ENCODE measurements at places on chromosomes 7 and 10.

- no peak for DNase-seq
These were observed 592.7 kb downstream of the NXPH1 start for GRCh38 chr7:9026121-9026520.

- DNase-seq, result no peak
These were observed 175.3 kb upstream of the RHEB start for GRCh38 chr7:151694828-151695580.

- no peak for DNase-seq
These were observed 23.1 kb downstream of the MYPN start for GRCh38 chr10:68132391-68132790.

GRCh38 chr7:94297397-94297838 is 97.3 kb upstream of the COL1A2 start:
- no peak for DNase-seq

DNA sequence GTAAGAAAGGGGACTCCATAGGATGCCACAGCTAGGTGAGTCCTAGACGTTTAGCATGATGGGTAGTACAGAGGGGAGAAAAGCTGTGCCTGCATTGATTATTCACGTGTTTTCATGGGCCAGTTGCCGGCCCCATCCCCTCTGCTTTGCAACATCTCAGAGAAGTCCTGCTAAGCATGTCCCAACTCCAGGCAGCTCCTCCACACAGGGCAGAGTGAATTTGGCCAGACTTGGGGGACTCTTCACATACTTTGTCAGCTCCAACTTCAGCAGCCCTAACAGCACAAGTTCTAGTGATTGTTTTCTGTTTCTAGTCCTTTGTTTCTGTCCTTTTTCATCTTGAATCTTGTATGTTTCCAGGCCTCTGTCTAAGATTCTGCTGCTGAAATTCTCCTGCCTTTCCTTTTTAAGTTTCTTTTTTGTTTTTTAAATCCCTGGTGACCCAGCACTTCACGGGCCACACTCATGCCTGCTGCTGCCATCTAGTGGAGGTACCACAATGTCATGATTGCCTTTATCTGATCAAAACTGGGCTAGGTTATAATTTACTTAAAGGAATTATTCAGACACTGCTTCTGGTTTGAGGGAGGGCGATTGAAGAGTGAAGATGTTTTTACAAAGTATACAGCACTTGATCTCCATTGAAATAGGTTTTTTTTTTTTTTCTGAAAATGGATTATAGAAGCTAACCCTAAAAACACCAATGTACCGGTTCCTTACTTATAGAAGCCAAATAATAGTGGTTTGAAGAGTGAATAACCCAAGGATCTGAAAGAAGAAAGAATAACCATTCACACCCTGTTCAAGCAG is 276.9 kb downstream of the CSTF2T start:
- DNase-seq, result no peak

DNA sequence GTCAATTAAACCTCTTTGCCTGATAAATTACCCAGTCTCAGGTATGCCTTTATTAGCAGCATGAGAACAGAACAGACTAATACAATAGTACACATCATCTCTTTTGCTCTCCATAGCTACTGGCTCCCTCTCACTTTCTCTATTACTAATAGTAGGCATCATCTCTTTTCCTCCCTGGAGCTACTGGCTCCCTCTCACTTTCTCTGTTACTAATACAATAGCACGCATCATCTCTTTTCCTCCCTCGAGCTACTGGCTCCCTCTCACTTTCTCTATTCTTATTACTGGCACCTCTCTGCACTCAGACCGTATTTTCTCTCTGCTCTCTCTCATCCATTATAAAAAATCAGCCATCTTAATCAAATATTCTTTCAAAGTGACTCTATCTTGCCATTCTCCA is 37.1 kb downstream of the SLC25A13 start:
- no peak for DNase-seq

DNA sequence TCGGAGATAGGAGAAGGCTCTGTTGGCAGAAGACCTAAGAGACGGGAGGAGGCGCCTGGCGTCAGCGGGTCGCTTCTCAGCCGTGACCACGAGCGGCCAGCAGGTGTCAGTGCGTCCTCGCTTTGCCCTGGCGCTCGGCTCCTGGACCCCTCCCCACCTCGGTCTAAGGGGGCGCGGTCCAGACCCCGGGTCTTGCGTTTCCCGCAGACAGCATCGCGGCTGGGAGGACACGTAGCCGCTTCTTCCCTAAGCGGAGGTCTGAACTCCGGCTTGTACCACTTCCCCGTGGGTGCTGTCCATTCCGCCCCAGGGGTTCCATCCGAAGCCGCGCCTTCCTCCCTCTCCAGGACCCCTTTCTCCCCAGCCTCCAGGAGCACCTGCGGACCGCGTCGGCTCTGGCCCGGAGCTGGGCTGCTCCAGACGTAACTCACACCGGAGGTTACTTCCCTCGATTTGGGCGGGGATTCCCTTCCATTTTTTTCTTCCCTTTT is 593 bp upstream of the ADRA2A start:
- DNase-seq, result peak; percentile 16

GRCh38 chr7:148241700-148242293 is 348.8 kb upstream of the C7orf33 start:
- DNase-seq, result no peak

DNA sequence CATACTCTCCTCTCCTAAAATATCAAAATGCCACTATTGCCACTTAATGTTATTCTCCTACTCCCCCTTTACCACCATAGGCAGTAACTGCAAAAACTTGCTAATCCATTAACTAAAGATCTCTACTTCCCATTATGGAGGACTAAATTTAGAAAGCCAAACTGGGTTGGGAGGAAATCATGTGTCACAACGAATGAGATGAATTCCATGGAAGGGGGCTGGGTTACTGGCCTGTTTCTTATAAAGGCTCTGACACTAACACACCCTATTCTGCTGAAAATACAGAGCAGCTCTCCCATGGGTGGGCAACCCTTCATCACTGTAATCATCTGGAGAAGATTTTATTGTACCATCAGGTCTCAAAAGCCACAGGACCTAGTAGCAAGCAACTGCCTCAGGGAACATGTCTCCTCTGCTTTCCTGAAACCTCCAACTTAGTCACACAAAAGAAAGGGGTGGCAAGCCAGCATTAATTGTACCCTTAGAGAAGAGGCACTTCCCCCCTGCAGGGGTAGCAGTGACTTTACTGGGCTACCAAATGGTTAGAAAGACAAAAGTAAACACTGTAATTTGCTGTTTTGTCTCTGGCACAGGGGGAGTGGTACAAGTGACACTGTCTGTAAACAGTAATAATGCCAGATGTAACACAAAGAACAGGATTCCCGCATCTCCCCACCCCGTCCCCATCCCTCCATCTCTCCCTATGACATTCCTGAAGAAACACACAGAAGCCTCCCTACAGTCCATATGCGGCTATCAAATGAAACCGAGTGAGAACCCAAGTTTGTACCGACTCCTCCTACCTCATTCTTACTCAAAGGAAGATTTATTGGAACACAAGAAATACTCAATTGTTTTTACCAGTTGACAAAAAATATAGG is 81.6 kb downstream of the ARMH3 start:
- no peak for DNase-seq

DNA sequence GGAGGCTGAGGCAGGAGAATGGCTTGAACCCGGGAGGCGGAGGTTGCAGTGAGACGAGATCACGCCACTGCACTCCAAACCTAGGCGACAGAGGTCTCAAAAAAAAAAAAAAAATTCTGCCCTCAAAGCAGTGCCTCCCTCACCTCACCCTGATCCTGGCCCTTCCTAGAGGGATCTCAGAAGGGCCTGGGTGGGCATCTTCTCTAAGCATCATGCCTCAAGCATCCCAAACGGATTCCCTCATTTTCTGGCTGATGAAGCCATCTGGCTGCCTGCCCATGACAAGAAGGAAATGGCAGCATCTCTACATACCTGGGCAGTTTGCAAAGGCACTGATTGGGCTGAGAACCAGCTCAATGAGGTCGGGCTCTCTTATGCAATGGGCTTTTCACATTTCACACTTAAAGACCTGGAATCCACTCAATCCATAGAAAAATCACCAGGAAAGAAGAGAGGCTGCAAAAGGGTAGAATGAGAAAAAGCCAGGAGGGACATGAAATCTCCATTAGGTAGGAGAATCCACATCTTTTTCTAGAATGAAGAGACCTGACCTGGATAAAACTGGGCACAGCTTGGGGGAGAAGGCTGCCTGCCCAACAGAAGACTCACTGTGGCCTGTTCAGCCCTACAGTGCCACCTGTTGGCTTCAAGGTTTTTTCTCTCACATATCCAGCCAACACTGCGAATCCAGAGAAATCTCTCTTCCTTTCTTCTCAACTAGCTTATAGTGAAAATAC is 48.1 kb downstream of the PDLIM1 start:
- DNase-seq, result peak; percentile 30

DNA sequence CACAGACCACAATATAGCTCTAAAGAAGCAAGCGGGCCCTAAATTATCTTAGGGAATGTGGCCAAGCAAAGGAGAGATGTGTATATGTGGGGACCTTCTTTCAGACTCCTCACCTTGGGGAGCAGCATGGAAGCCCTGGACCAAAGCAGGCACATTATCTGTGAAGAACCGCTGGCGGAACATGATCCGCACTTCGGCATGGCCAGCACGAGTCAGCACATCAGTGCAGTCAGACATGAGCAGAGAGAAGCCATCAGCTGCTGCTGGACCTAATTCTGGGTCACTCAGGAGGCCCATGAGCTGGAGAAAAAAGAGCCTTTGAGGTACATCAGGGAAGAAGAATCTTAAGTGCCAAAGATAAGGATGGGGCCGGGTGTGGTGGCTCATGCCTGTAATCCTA is 14.0 kb downstream of the ZDHHC16 start:
- DNase-seq, result no peak

DNA sequence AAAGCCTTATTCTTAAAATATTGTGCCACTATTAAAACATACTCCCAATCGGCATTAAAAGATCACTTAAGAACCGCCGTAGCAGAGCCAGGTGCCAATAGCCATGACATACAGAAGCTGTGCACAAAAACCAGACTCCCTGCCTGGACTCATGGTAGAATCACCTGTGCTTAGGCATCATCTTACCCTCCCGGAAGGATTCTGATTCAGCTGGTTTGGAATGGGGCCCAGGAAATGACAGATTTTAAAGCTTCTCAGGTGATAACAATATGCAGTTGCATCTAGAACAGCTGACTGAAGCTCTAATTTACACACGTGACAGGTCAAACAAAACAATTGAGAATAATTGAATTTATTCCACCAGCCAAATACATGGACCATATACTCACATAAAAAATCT is 10.7 kb downstream of the A1CF start:
- DNase-seq, result no peak

DNA sequence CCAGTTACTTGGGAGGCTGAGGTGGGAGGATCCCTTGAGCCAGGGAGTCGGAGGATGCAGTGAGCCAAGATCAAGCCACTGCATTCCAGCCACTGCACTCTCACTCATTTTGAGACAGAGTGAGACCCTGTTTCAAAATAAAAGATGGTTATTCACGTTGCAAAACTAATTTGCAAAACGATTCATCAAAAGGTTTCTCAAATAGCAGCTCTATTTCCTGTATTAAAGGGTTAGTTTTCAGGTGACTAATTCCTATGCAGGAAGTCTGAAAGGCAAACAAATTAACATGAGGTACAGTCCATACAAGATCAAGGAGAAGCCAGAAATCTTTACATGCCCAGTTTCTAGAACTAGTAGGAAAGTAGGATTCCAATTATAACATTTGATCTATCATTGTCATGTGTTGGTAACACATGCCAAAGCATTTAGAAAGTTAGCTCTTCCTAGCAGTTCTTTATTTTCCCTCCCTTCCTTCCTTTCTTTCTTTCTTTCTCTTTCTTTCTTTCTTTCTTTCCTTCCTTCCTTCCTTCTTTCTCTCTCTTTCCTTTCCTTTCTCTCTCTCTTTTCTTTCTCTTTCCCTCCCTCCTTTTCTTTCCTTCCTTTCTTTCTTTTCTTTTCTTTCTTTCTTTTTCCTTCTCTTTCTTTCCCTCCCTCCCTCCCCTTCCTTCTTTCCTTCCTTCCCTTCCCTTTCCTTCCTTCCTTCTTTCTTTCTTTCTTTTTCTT is 49.3 kb downstream of the DENND2A start:
- no peak for DNase-seq

DNA sequence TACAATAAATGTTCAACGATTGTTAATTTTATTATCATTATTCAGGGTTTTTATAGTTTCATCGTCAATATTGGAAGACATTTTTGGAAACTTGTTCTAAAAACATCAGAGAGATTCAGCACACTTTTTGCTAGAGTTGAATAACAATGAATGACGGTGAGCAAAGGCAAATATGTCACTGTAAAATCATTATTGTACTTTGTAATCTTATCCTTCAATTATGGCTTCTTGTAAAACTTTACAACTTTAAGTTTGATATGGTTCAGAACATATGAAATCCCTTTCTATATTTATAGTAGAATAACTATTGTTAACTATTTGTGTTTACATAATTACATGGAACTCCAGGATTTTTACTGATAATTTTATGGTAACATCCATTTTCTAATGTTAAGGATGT is 167.8 kb upstream of the SEMA3A start:
- DNase-seq, result no peak

DNA sequence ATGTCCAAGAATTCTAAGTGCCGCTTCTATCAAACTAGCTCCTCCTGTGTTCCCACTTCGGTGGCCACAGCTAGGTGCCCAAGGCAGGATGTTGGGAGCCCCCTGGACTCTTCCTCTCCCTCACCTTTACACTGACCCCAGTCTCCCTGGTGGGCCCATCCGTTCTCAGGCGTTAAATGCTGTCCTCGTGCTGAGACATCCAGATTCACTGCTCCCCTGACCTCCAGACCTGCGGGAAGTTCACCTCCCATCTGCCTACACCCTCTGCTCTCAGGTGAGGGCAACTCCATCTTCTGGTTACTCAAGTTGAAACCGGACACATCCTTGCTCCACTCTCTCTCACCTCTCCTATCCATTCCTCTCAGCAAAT is 114.3 kb downstream of the ARHGAP22 start:
- DNase-seq, result no peak

- DNase-seq, result no peak
These were observed 109.3 kb downstream of the TNS3 start for GRCh38 chr7:47472444-47473157.

DNA sequence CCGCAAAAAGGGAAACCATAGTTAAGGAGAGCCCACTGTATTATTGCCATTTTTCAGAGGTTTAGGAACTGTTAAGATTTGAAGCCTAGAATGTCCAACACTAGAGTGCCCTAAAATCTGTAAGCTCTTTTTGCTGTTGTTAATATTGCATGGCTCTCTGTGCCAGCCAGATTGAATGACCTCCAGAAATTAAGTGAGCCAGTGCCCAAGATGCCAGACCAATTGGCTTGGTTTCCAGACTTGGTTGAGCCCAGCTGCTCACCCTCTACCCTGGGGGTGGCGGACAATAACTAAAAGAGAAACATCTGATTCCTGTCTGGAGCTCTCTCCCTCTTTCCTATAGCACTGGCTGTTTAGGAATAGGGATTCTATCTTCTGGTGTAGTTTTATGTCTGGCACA is 340.1 kb downstream of the PHF14 start:
- DNase-seq, result no peak

GRCh38 chr7:116024826-116025809 is 5.4 kb downstream of the TFEC start:
- peak; percentile 73 for DNase-seq

GRCh38 chr10:75234017-75234682 is 1.6 kb downstream of the COMTD1 start:
- peak; percentile 50 for DNase-seq

- peak; percentile 43 for DNase-seq
These were observed 103.0 kb downstream of the DOCK4 start for GRCh38 chr7:112103246-112103645.

All from AML-193 (cell line).